ENCODE measurements at places on chromosomes 5 and 9.

GRCh38 chr9:33778700-33779351 lies 16.5 kb upstream of the PRSS3 start:
- DNase-seq, result peak; percentile 15

- DNase-seq, result no peak
Observed at GRCh38 chr9:132810314-132810713, 67.8 kb downstream of the AK8 start.

GRCh38 chr9:129258823-129259301 lies 80.8 kb upstream of the IER5L start:
- no peak for DNase-seq

- no peak for DNase-seq
Observed at GRCh38 chr5:1110307-1111240, 1.3 kb downstream of the SLC12A7 start.

DNA sequence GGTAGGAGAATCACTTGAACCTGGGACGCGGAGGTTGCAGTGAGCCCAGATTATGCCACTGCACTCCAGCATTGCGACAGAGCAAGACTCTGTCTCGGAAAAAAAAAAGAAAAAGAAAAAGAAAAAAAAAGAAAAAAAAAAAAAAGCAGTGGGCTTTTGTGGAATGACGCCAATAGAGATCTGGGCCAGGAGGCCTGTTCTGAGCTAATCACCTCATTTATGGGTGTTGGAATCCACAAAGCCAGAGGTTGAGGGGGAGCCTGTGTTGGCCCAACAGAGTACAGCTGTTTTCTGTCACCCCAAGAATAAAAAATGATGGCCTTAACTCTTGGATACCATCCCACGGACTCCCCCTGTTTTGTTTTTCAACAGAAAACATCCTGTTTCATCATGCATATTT lies 18.5 kb downstream of the OSTF1 start:
- DNase-seq, result no peak

DNA sequence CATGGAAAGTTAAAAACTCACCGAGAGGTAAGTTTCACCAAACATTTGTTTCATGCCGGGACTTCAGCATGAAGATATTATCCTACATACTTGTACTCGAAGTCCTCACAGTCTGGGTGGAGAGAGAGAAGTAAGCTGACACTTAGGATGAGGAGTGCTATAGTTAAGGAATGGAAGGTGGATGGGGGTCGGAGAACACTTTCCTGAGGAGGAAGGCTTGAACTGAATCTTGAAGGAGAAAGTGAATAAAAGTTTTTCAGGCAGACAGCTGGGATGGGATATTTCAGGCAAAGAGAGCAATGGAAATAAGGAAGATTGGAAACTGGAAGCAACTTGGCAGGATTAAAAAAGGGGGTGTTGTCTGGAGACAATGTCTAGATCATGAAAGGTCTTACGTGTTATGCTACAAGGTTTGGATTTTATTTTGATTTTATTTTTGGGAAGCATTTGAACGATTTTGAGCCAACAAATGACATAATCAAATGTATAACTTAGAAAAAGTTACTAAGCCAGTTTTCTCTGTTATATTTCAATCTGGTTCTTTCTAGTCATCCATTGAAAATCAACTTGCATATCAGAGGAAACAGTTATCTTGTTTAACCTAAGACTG lies 167.1 kb downstream of the PAM start:
- DNase-seq, result no peak

DNA sequence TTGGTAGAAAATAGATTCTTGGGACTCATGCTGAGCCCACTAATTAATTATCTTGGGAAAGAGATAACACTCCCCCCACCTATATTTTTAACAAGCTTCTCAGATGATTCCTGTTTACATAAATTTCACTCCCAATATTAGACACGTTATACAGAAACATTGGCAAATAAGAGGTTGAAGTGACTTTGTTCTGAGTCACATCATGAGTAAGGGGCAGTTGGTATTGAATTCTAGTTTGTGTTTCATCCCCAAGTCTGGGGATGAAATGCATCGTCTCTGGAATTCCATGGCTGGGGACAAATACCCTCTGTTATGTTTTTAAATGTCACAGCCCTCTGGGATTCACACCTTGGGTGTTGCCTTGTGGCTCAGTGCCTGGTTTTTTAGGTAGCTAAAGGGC lies 41.0 kb downstream of the BASP1 start:
- no peak for DNase-seq

- DNase-seq, result no peak
Observed at GRCh38 chr5:267716-268115, 3.7 kb upstream of the PDCD6 start.

DNA sequence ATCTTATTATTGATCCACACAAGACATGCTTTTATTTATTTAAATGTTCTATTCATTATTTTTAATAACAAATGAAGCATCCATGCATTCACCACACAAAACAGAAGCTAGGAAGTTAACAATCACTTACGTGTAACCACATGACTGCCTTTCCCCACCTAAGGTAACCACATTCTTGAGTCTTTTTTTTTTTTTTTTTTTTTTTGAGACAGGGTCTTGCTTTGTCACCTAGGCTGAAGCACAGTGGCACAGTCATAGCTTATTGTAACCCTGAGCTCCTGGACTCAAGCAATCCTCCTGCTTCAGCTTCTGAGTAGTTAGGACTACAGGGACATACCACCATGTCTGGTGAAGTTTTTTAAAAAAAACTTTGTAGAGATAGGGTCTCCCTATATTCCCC lies 133.0 kb downstream of the DOCK2 start:
- no peak for DNase-seq

All from stimulated activated CD4-positive, alpha-beta T cell treated with anti-CD3 and anti-CD28 coated beads, TNF-alpha, amount 100 ng/mL, for 48 hours (primary cell).